Right ventricle myocardium superior (tissue), 1 donor: ENCODE measurements at places on chromosomes 2 and 18. TPM values are rescaled to one million over a fixed set of nuclear protein-coding genes. Genes with fewer than 3 reads are reported as not detected.

- DNase-seq, result no peak
Observed at GRCh38 chr2:42495234-42495581, 1.4 kb upstream of the KCNG3 start.

- no peak for DNase-seq
Observed at GRCh38 chr2:233672886-233673285, 1.2 kb downstream of the UGT1A9 start.

- DNase-seq, result peak; percentile 41
Observed at GRCh38 chr18:34787931-34788532, 77.9 kb downstream of the DTNA start.

GRCh38 chr18:77853859-77854258 is 604.2 kb downstream of the GALR1 start:
- no peak for DNase-seq

DNA sequence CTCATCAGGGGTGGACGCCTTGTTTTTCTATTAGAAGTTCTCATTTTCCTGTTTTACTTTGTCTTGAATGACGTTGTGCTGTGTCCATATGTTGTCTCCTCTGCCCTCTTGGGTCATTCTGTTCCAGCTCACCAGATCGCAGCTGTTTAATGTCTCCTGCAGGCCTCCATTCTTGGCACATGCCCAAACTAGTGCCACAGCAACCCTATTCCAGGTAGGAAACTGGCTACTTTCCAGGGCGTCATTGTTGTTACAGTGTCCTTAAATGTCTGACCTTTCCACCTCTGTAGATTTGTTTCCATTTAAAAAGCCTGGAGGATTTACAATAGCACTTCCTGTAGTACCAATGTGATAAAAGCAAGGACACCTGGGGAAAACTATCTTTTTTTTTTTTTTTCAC is 500.7 kb downstream of the METTL4 start:
- DNase-seq, result no peak

- no peak for DNase-seq
Observed at GRCh38 chr18:26700201-26700600, 151.8 kb upstream of the KCTD1 start.

DNA sequence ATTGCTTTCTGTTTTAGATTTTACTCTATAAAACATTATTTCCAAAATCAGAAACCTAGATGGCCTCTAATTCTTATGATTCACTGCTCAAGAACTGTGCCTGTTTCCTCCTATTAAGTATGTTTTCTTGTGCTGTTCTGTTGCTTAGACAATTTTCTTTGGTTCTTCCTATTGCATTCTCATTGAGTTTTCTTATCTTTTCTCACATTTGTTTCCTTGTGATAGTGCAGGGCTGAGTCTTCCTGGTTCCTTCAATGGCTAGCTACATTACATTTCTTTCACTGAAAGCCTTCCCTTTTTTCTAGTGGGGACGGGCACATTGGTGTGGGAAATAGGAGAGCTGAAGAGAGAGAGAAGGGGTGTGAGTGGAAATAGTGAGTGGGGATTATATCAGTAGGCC is 183.4 kb downstream of the CALCRL start:
- no peak for DNase-seq

GRCh38 chr2:146523196-146523595 is 1321.6 kb upstream of the ACVR2A start:
- no peak for DNase-seq

- DNase-seq, result peak; percentile 49
Observed at GRCh38 chr2:168434146-168434545, 21.9 kb upstream of the CERS6 start.

The DSG1 gene
- total RNA-seq, result 0.89 TPM
